GM23248 (cell line): ENCODE measurements at places on chromosomes 6 and 20. TPM values are rescaled to one million over a fixed set of nuclear protein-coding genes. Genes with fewer than 3 reads are reported as not detected.

GRCh38 chr6:56744528-56744927, 101.8 kb upstream of the DST start:
- H3K27me3 ChIP-seq, result no peaks in the 10 kb centered on the region
- peaks cover 85% of the 10 kb centered on the region for H3K4me1 ChIP-seq
- no peak for DNase-seq
- no peak overlapping the region for H3K4me3 ChIP-seq
- H3K27ac ChIP-seq, result 0 out of 2 replicates have a peak overlapping the region, but pooled peaks have one; percentile 9

DNA sequence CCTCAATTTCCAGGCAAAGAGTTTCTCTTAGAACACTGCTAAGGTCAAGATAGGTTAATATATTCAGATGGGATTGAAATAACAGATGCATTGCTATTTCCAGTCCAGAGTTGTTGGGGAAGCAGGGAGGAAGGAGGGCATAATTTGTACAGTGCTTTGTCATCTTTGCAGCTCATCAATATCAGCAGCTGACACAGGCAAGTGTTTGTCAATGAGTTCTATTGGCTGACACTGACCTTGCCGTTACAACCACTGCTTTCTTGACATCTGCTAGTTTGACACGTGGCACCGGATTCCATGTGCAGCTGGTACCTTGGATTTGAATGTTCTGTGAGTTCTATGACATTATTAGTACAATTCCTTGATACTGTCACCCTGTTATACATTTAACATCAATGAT, 28.0 kb upstream of the MLIP start:
- H3K4me3 ChIP-seq, result no peak overlapping the region
- H3K27ac ChIP-seq, result no peak overlapping the region
- DNase-seq, result no peak
- no peaks in the 10 kb centered on the region for H3K36me3 ChIP-seq

DNA sequence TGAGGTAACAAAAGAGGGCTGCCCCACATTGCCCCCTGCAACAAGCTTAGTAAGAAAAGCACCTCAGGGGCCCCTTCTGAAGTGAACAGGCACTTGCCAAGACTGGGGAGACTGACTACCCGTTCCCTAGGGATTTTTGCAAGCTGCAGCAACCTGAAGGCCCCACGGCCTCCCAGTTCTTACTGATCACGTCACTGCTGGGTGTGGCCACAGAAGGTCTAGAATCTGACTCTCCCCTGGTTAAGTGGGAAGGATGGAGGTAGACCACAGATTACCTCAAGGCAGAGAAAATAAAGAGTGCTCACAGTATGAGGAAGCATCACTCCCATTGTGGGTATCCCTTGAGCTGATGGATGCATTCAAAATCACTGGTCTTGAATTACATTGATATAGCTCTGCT, 201.5 kb upstream of the KCNQ5 start:
- no peaks in the 10 kb centered on the region for H3K36me3 ChIP-seq
- H3K4me3 ChIP-seq, result no peak overlapping the region
- H3K27me3 ChIP-seq, result no peaks in the 10 kb centered on the region

Gene PTCHD4
- total RNA-seq, result 0.51 and 0.76 TPM in 2 replicates

Gene ZBTB46
- total RNA-seq, result 1.9 and 3.9 TPM in 2 replicates

- H3K27me3 ChIP-seq, result peaks cover 6% of the 10 kb centered on the region; the same call in 1 of the 2 replicates
- H3K4me3 ChIP-seq, result no peak overlapping the region
- peak; percentile 86 for DNase-seq
These were observed 98.7 kb downstream of the BACH2 start for GRCh38 chr6:90197854-90198496.

Gene TMC2
- not detected in 2 replicates for total RNA-seq

GRCh38 chr20:63842258-63842657, 11.2 kb upstream of the ZBTB46 start:
- H3K4me3 ChIP-seq, result no peak overlapping the region
- no peak overlapping the region for H3K27ac ChIP-seq
- no peak for DNase-seq
- no peaks in the 10 kb centered on the region for H3K36me3 ChIP-seq
- peaks cover 7% of the 10 kb centered on the region; the same call in 1 of the 2 replicates for H3K4me1 ChIP-seq

DNA sequence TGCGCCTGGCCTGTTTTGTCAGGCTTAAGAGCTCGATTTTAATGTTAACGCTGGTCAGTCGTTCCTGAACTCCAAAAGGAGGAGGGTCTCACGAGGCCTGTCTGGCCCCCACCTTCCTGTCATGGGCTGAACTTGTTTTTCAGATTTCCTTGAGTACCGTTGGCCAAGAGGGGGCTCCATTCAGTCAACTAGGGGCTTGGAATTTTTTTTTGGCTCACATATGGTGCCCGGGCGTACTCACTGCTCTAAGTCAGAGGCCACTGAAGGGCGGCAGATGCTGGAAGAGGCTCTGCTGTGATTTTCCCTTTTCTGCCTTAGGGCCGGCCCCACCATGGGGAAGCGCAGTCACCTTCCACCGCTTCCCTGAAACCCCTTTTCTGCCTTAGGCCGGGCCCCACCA, 6.9 kb upstream of the BIRC7 start:
- H3K36me3 ChIP-seq, result no peaks in the 10 kb centered on the region
- peaks cover 18% of the 10 kb centered on the region for H3K4me1 ChIP-seq
- H3K27ac ChIP-seq, result no peak overlapping the region
- H3K4me3 ChIP-seq, result no peak overlapping the region

DNA sequence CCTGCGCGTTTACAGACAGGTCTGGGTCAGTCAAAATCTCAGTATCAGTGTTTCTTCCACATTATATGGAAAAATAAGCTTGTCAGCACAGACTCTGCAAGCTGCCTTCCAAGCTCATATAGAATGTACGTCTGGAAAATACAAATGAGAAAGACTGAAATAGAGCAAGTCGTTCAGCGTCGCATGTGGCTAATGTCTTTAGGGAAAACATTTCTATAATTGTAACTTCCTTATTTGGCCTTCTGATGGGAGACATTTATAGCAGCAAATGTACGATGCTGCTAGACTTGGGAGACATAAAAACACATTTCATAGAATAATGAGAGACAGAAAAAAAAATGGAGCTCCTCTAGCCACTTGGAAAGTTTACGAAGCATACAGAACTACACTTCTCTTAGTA, 122.2 kb downstream of the KIF16B start:
- no peak for DNase-seq
- H3K27me3 ChIP-seq, result no peaks in the 10 kb centered on the region
- H3K4me3 ChIP-seq, result no peak overlapping the region

Gene ABHD12
- total RNA-seq, result 48.6 and 50.6 TPM in 2 replicates

GRCh38 chr6:96913621-96914020, 10.9 kb upstream of the KLHL32 start:
- H3K36me3 ChIP-seq, result no peaks in the 10 kb centered on the region
- H3K4me3 ChIP-seq, result no peak overlapping the region
- no peak overlapping the region for H3K27ac ChIP-seq
- H3K27me3 ChIP-seq, result peaks cover 20% of the 10 kb centered on the region
- H3K4me1 ChIP-seq, result no peaks in the 10 kb centered on the region

DNA sequence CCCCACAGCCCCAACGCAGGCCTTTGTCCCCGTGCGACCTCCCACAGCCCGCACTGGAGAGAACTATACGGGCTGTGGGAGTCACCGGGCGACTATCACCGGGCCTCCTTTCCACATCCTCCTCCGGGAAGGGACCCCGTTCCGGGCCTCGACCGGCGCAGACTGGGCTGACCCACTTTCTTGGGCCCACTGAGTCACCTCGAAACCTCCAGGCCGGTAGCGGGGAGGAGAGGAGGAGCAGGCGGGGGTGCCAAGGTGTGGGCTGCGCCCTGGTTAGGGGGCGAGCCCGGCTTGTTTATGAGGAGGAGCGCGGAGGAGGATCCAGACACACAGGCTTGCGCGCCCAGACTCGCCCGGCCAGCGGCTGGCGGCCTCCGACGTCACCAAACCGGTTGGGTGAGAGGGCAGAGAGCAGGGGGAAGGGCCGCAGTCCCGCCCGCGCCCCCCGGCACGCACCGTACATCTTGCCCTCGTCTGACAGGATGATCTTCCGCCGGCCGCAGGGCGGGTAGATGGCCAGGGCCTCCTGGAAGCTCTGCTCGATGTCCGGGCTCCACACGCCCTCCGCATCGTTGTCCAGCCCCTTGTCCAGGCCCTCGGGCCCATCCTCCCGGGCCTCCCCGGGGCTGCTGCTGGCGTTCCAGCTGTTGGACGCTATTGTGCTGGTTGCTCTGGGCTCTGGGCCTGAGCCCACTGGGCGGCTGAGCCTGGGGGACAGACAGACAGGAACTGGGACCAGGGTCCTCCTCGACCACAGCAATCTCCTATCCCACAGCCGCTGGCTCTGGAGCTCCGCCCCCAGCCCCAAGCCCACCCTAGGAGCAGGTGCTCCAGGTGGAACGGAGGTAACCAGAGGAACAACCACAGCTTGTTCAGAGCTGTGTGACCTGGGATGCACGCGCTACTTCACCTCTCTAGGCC, 10.6 kb downstream of the TEAD3 start:
- H3K27me3 ChIP-seq, result no peaks in the 10 kb centered on the region
- no peak overlapping the region for H3K4me3 ChIP-seq
- H3K36me3 ChIP-seq, result no peaks in the 10 kb centered on the region
- H3K27ac ChIP-seq, result no peak overlapping the region
- peaks cover 31% of the 10 kb centered on the region for H3K4me1 ChIP-seq

DNA sequence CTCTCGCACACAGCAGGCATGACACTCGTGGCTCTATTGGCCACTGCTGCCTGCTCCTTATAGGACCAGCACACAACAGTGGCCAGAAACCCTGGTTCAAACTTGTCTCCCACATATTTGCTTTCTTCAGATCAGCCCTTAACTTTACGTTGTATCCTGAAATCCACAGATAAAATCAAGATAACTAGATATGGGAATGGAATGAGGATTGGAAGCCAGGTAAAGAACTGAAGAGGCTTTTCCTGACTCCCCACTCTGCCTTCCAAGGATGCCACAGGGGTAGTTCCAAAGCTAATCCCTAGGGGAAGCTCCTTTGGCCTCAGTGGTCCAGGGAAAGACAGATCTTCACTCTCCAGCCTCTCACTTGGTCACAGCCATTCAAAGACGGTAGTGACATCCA, 86.5 kb downstream of the INSM1 start:
- H3K36me3 ChIP-seq, result no peaks in the 10 kb centered on the region
- DNase-seq, result no peak
- no peaks in the 10 kb centered on the region for H3K27me3 ChIP-seq
- no peak overlapping the region for H3K4me3 ChIP-seq

Gene SRMS
- total RNA-seq, result not detected in 2 replicates

- H3K27ac ChIP-seq, result no peak overlapping the region
- H3K27me3 ChIP-seq, result no peaks in the 10 kb centered on the region
- no peaks in the 10 kb centered on the region for H3K4me1 ChIP-seq
- H3K36me3 ChIP-seq, result no peaks in the 10 kb centered on the region
- DNase-seq, result peak; percentile 3
- H3K4me3 ChIP-seq, result no peak overlapping the region
These were observed 166.8 kb upstream of the GRIK2 start for GRCh38 chr6:101226677-101227135.

DNA sequence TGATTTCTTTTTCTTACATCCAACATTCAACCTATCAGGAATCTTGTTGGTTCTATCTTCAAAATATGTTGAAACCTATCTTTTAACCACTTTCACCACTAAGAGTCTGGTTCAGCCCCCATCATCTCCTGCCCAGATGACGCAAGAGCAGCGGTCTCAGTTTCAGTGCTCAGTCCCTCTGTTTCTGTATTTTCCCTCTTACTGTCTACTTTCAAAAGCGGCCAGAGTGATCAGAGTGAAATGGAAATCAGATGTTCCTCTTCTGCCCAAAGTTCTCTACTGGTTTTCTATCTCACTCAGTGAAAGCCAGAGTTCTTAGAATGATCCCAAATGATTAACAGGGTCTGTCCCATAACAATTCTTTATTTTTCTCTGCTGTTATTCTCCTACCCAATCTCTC, 147.9 kb upstream of the PDE7B start:
- H3K27me3 ChIP-seq, result no peaks in the 10 kb centered on the region
- no peak for DNase-seq
- no peak overlapping the region for H3K4me3 ChIP-seq
- H3K4me1 ChIP-seq, result no peaks in the 10 kb centered on the region

- H3K36me3 ChIP-seq, result no peaks in the 10 kb centered on the region
- no peak overlapping the region for H3K4me3 ChIP-seq
- DNase-seq, result no peak
- H3K27me3 ChIP-seq, result no peaks in the 10 kb centered on the region
- no peak overlapping the region for H3K27ac ChIP-seq
- H3K4me1 ChIP-seq, result no peaks in the 10 kb centered on the region
These were observed 687.9 kb upstream of the AGPAT4 start for GRCh38 chr6:161961796-161962195.

DNA sequence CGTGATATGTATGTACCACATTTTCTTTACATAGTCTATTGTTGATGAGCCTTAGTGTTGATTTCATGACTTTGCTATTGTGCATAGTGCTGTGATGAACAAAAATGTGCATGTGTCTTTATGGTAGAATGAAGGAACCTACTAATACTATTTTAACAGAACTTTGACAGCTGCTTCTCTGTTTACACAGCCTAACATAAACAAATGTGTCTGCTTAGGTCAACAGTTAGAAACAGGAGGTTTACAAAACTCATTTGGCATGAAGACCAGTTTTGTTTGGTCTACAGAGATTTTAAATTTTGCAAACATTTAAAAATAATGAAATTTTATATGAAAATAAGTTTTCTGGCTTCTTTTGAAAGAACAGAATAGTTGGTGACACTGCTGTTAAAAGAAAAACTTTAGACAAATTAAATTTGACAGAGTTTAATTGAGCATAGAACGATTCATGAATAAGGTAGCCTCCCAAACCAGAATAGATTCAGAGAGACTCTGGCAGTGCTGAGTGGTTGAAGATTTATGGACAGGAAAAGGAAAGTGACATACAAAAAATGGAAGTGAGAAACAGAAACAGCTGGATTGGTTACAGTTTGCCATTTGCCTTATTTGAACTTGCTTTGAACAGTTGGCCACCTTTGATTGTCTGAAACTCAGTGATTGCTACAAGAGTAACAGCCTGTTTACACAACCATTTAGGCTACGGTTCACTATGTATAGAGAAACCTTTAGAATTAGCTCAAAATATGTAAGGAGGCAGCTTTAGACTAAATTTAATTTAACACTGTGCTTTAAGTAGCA, 715.8 kb upstream of the HS3ST5 start:
- H3K4me1 ChIP-seq, result no peaks in the 10 kb centered on the region
- no peaks in the 10 kb centered on the region for H3K27me3 ChIP-seq
- H3K36me3 ChIP-seq, result no peaks in the 10 kb centered on the region
- no peak for DNase-seq
- no peak overlapping the region for H3K4me3 ChIP-seq

DNA sequence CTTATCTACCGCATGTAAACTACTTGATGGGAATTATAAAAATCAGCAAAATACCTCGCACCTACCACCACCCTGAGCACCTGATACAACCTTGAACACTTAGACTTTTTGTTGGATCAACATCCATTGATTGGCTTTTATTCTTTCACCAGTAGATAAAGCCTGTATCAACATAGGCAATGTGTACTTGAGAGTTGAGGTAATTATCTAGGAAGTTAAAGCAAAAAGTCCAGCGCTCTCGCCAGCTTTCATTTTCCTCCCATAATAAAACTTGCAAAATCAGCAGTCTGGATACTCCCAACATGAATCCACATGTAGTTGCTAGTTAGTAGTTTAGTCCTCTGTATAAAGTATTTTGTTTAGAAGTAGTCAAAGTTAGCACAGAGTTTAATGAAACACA, 132.0 kb upstream of the PRDM1 start:
- H3K4me3 ChIP-seq, result no peak overlapping the region
- H3K36me3 ChIP-seq, result no peaks in the 10 kb centered on the region
- H3K4me1 ChIP-seq, result no peaks in the 10 kb centered on the region
- H3K27me3 ChIP-seq, result no peaks in the 10 kb centered on the region
- no peak overlapping the region for H3K27ac ChIP-seq
- DNase-seq, result no peak

GRCh38 chr6:162630069-162630468, 97.5 kb downstream of the PRKN start:
- no peaks in the 10 kb centered on the region for H3K36me3 ChIP-seq
- H3K4me3 ChIP-seq, result no peak overlapping the region
- no peaks in the 10 kb centered on the region for H3K27me3 ChIP-seq
- H3K27ac ChIP-seq, result no peak overlapping the region

- no peaks in the 10 kb centered on the region for H3K4me1 ChIP-seq
- H3K27me3 ChIP-seq, result no peaks in the 10 kb centered on the region
- H3K4me3 ChIP-seq, result no peak overlapping the region
These were observed 519.5 kb upstream of the PTCHD4 start for GRCh38 chr6:48630511-48630910.

Gene SAMD10
- total RNA-seq, result 0.38 and 1.3 TPM in 2 replicates
